ENCODE measurements at places on chromosomes 12 and 14.

DNA sequence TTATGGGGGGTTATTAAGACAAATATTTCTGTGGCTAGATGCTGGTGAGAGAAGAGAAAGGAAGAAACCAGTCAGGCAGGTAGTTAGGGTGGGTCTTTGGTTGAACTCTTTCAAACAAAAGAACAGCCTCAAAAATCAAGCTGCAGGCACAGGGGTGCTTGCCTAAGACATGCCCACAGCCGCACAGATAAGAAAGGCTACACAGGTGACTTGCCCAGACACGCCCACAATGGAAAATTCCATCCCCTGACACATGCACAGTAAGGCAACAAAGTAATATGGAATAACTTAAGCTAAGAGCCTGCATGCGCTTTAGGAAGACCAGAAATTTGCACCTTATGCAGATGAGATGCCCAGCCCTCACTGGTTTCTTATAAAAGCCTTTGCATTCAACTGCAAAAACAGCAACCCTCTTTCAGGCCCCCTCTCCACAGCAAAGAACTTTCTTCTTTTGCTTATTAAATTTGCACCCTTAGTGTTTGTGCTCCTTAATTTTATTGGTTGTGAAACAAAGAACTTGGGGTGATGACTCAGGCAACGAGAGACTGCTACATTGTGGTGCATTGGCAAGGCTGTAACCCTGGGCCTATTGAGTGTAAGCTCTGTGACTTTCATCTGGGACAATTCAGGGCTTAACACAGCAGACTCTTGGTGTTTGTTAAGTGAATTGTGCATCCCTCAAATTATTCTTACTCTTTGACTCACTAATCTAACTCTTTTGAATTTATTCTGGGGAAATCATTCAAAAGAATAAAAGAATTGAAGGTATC lies 149.4 kb downstream of the RPAP3 start:
- no peak for DNase-seq

DNA sequence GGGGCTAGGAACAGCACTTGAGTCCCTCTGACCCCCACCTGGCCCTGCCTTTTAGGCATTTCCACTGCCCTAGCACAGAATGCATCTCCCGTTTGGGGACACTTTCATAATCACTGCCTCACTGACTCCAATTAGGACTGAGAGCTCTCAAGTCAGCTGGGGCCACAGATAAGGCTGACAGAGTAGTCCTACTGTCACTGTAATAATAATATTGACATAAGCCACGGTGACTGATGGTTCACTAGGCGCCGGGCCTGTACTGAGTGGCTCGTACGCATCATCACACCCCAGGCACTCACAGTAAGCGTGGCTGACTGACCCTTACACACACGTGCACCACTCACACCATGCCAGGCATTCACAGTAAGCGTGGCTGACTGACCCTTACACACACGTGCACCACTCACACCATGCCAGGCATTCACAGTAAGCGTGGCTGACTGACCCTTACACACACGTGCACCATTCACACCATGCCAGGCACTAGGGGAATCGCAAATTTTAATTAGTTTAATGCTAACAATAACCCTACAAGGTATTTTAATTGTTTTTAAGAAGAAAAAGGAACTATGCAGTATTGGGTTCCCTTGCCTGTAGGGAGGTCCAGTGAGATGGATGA lies 87.7 kb downstream of the CHGA start:
- no peak for DNase-seq

- no peak for DNase-seq
Measured at GRCh38 chr14:92175811-92176210, 54.0 kb downstream of the CPSF2 start.

DNA sequence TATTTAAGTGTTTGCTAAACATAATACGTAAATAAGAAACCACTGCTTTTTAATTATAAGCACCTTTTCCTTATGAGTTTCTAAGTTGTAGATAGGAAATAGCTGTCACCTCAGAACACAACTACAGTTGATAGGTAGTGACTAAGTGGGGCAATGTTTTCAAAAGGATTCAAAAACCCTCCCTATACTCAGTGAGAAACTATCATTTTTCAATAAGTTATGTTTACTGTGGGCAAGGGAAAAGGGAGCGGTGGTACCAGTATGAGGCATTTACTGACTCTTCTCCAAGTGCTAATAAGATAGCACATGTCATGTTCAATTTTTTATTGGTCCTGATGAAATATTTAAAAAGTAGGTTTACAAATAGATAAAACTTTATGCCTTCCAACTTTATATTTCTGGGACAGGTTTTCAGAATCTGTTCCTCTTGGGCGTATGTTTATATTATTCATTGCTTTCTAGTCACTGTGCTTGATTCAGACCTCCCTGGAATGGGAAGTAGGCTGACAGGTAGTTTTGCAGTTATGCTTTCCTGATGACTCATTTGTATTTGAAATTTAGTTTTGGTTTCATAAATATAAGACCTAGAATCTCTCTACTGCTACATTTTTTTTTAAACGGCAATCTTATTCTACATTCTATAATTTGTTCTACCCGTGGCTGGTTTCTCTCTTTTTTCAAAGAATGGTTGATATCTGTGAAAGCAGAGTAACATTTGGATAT lies 153.1 kb downstream of the TMEM117 start:
- DNase-seq = peak; percentile 6

- DNase-seq = no peak
Measured at GRCh38 chr12:89901319-89901718, 192.7 kb upstream of the ATP2B1 start.

DNA sequence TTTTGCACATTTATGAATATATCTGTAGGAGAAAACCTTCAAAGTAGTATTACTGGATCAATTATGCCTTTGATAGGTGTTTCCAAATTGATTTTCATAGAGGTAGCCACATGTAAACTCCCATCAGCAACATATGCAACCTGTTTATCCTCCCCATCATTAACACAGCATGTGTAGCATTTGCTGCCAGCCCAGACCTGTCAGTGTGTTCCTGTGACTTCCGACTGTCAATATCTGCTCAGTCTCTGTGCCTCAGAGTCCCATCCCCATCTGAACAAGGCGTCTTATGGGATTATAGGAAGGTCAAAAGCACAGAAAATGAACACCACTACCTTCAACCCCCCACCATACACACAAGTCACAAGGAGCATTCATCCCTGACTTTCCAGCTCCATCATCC lies 9.5 kb upstream of the CAPRIN2 start:
- DNase-seq = no peak

DNA sequence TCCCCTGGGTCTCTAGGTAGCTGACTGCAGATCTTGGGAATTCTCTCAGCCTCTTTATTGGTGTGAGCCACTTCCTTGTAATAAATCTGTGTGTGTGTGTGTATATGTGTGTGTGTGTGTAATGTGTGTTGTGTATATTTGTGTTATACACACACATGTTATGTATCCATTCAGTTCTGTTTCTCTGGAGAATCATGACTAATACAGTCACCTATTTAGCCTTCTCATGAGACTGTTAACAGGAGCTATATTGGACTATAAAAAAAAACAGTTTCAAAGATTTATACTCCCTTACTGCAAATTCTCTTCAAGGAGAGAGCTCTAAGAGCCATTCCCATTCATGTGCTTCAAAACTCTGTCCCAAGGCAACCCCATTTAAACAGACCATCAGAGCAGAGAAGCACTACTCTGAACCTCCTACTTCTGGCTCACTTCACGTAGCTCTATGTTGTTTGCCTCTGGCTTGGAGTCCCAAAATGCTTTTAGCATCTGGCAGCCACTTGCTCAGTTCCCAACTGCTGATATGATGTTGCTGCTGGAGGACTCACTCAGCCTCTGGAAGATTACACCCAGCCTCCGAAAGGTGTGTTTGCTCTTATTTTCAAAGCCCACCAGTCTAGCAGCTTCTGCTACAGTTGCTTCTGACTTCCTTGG lies 48.7 kb upstream of the KITLG start:
- peak; percentile 14 for DNase-seq

DNA sequence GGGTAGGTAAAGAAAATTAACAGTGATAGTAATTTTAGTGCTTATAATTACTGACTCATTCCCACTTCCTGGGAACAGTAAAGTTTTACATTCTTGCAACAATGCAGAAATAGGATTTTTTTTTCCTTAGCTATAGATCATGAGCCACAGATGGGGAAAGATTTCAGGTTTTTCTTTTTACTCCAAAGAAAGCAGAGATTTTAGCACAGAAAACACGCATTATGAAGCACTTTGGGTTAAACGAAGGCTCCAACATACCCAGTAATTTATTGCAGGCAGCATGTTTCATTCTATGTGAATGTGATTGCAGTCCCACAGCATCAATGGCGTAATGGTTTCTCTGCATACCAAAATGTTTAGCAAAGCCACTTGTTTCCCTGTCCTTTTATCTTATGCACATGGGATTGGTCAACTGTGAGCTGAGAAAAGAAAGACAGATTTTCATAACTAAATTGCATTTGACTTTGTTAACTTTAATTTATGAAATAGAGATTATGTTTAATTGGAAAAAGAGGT lies 124.6 kb upstream of the E2F7 start:
- DNase-seq = peak; percentile 98

DNA sequence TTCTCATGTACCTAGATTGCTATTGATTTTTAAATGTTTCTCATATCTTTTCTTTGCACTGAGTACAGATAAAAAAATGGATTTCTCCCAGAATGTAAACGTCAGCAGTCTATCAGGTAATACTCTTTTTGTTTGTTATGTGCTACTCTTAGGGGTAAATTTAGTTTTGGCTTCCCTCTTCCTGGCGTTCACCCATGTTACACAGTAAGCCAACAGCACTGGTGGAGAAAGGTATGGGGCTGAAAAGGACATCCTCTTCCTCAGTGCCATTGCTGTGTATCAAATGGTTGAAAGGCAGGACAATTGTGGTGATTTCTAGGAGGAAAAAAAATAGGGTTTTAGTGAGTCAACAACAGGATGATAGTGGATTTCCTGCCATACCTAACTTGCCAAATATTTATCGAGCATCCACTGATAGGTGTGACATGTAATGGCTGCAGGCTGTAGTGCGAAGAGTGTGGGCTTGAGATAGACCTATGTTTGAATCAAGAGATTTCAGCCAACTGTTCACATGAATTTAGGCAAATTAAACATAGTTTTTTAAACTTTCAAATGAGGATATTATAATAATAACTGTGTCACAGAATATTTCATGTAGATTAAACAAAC lies 7.5 kb downstream of the KLRF2 start:
- no peak for DNase-seq

DNA sequence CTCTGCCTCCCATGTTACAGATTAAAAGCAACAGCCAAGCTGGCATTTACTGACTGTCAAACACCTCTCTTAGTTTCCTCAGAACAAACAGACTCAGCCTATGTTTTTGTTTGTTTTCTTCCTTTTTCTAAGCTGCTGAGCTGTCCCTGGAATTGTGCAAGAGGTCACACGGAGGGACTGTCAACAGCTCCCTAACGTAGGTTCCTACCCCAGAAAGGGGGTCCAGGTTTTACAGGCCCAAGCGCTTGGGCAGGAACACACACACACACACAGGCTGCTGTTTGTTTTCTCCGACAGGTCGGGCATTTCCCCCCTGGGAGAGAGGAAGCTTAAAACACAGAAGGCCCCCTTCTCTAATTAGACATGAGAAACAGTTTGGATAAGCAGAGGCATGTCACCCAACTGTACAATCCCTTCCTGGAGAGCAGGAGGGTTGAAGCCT lies 739.6 kb upstream of the TBX3 start:
- no peak for DNase-seq

GRCh38 chr12:46794593-46795190 lies 31.1 kb downstream of the SLC38A4 start:
- DNase-seq = no peak

DNA sequence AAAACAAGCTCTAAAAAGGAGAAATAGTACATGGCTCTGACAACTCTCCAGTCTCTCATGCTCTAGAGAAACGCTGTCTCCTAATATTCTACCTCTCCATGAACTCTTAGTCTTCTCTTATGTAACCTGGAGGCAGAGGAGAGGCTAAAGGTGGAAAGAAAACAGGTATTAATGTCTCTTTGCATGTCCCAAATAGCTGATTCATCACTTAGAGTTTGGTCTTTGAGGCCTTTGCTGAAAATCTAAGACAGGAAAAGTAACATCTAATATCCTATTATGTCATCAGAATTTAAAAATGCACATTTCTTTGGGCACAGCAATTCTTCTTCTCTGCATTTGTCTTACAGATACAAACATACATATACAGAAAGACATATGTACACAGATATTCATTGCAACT lies 127.2 kb downstream of the DHRS2 start:
- DNase-seq = no peak

DNA sequence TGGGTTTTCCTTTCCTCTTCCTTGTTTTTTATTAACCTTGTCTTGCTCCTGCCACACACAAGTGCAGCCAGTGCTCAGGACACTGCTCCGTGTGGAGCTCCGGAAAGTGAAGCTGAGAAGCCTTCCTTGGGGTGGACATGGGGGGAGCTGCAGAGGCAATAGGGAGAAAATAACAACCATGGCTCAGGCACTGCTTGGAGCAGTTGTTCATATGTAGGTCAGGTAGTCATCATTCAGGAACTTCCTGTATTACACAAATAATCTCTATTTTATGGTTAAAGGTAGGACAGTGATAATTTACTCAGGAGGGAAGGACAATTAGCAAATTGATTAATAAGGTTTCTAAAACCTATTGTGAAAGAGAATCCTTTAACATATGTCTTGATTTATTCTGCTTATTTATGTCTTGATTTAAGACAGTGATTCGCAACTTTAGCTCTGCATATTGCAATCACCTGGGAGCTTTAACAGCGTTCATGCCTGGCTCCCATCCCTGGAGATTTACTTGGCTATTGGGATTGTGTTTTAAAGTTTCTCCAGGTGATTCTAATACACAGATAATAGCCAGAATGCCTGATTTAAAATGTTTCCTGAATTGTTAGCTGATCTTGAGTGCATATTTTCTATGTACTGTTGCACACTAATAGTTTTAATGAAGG lies 92.1 kb downstream of the ETV6 start:
- DNase-seq = no peak

DNA sequence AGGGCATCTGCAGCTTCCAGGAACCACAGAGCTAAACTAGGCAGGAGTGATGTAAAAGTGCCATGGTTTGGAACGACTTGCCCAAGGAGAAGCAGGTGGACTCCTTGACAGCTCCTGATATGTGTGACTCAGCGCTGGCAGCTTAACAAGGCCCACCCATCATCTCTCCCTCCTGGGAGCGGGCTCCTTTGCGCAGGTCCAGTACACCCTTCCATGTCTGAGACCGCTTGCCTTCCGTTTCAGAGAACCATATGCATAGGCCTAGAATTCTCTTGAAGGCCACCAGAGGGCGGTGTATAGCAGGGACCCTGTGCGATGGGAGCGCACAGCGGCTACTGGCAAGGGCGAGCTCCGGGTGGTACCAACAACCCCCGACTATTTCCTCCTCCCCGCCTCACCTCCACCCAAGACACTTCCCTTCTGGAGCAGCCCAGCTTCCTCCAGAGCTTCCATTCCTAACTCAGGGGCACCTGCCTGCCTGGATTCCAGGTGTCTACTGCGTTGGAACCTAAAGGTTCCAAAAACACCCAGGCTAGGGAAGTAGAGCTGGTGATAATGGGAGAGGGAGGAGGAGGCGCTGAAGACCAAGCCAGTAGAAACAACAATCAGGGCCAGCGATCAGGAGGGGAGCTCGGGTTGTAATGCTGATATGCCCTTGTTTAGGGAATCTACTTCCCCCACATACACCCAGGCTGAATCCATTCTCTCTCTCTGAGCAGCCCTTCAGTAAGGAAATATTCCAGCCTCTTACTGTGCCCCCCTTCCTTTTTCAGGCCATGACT lies 6.3 kb downstream of the DHH start:
- DNase-seq = peak; percentile 90
